Activated gamma-delta T cell treated with anti-CD3 and anti-CD28 coated beads, Interleukin-2, amount 50 U/mL, for 16 hours (primary cell): ENCODE measurements at places on chromosomes 3 and 15.

DNA sequence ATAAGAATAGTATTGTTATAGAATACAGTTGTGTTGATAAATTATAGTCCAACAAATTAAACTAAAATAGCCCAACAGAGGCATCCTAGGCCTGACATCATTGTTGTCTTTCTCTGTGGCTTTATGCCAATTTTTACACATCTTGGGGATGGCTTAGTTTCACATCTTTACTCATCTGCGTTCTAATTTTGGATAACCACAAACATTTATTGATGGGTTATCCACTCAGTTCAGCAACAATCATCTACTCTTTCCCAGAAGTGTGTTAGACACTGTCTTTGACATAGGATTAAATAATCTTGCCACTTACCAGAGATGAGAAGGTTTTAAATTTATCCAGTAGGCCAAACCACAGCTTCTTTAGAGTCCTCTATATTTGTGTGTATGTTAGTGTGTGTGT is 120.8 kb upstream of the PHLDB2 start:
- DNase-seq = no peak

DNA sequence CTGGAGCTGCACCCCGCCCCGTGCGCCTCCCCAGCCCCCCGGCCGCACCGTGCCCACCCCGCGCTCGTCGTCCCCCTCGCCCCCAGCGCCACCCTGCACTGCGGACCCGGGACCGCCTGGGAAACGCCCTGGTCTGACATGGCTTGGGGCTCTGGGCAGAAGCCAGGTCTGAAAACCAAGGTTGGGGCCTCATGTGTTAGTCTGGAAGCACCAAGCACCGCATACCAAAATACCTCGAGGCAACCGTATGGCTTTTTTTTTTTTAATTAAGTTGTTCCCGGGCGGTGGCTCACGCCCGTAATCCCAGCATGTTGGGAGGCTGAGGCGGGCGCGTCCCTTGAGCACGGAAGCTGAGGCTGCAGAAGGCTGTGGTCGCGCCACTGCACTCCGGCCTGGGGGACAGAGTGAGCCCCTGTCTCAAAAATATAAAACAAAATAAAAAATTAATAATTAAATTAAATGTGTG is 91.5 kb upstream of the CHD2 start:
- DNase-seq = no peak

DNA sequence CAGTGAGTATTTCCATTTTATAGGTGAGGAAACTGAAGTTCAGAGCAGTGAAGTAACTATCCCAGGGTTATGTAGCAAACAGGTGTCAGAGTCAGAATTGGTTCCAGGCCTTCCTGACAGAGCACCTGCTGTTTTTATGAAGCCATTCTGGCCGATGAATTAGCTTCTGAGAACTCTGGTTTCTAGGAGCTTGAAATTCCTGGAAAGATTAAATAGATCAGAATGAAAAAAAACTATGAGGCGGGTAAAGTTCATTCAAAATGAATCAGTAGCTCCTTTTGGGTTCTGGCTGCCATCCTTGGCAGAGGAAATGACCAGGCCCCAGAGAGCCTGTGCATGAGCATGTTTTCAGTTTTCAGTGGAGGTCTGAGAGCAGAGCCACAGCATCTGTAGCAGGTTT is 59.3 kb upstream of the CFAP161 start:
- no peak for DNase-seq

- no peak for DNase-seq
These were observed 23.4 kb upstream of the MAP4 start for GRCh38 chr3:48039487-48040190.

DNA sequence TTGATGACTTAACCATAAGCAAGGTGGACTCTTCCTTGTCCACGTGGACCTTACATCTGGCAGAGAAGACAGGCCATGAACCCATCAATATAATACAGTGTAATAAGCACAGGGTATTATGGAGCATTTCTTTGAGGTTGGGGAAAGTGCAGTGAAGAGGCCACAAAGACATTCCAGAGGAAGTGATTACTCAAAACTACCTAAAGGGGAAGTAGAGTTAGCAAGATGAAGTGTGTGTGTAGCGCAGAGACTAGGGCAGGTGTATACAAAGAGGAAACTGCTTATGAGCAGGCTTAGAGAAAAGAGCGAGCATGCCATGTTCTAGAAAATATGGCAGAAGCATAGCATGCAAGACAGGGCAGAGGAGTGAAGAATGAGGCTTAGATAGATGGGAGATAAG is 17.9 kb downstream of the CP start:
- no peak for DNase-seq

- no peak for DNase-seq
These were observed 325.0 kb downstream of the OTOL1 start for GRCh38 chr3:161821591-161821990.

- DNase-seq = no peak
These were observed 113.8 kb downstream of the ANP32A start for GRCh38 chr15:68706931-68707330.

GRCh38 chr3:160869825-160870224 is 113.8 kb downstream of the PPM1L start:
- DNase-seq = no peak

- no peak for DNase-seq
These were observed 31.8 kb upstream of the SFMBT1 start for GRCh38 chr3:53077476-53078220.

GRCh38 chr15:91919014-91919534 is 65.6 kb downstream of the SLCO3A1 start:
- no peak for DNase-seq

- no peak for DNase-seq
These were observed 17.8 kb downstream of the LMOD3 start for GRCh38 chr3:69104586-69104985.

- no peak for DNase-seq
These were observed 774 bp upstream of the TMCO5A start for GRCh38 chr15:37933666-37934065.

GRCh38 chr3:112405845-112406244 is 72.9 kb downstream of the CD200 start:
- no peak for DNase-seq

DNA sequence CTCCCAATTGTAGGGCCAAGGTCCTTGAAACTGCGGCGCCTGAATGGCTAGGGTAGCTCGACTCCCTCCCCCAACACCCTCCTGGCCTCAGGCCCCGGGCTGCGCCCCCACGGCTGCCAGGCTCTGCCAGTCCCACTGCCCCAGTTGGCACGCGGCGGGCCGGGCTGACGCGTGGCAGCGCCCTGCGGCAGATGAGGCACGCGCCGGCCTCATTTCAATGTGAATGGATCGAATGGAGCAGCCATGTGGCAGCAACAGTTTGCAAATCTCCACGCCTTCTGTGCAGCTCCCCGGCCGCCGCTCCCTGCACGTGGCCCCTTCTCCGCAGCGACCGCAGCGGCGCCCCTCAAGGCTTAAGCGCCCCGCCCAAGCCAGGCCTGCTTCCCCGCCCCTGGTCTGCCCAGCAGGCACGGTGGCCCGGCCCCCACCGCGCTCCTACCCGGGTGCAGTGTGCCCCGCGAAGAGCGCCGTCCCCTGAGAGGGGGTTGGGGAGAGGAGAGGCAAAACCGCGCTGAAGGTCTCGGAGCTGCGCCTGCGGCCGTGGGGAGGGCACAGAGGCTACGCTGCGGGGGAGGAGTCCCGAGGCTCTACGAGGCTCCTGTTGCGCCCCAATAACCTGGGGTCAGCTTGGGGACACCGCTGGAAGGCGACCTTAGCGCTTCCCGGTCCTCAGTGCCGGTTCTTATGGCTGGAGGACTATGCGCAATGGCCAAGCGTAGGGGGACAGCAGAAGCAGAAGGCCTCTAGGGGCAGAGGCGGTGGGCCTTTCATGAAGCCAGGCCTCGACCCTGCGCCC is 3.1 kb upstream of the DLL4 start:
- no peak for DNase-seq

DNA sequence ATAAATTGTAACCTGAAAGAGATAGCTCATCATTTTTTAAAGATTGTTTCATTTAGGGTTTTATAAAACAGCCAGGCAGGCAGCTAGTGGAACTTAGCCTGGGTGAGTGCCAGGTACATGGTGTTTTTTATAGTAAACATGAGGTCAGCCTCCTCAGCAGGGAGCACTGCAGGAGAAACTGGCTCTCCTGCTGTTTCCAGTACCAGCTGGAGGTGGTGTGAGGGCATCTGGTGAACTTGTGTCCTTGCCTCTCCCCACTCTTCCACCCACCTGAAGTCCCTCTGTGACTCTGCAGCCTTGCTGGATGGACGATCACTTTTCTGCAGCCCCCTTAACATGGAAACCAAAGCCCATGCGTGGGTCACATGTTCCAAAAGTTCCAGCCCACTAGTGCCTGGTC is 128.4 kb downstream of the FAM174B start:
- DNase-seq = no peak

- DNase-seq = no peak
These were observed 83.7 kb downstream of the ETV5 start for GRCh38 chr3:186025161-186025560.

- DNase-seq = no peak
These were observed 110.9 kb upstream of the THRB start for GRCh38 chr3:24605511-24606028.

GRCh38 chr3:193553586-193553985 is 1.1 kb downstream of the ATP13A4 start:
- DNase-seq = no peak

DNA sequence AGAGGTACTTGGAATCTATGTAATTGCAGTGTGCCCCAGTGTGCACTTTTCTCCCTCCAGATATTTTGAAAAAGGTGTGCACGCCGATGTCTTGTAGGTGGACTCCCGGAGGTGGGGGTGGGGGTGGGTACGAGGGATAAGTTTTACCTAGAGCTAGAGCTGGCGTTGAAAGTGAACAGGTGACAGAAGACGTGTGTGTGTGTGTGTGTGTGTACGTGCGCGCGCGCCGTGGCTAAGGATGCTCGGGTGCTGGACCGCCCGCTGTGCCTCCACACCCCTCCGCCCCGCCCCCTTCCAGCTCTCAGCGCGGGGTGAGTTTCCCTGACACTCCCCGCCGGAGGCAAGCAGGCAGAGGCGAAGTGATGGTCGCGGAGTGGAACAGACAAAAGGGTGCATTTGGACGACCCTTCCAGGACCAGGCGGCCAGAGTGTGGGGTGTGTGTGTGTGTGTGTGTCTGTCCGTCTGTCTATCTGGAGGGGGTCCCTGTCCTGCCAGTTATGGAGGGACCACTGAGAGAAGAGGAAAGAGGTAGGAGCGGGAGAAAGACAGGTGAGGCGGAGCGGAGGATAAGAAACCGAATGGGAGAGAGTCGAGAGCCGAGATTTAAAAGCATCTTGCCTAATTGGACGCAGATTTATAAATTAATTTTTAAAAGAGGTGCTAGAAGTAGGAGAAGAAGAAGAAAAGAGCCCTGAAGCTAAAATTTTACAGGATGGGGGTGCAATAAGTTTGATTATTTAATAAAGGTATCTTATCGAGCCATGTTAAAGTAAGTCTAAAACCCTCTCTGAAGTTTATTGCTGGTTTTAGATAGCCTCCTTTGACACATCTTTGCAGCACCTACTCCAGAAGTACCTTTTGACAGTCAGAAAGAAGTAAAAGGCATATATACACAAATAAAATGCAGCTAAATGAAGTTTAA is 335.8 kb upstream of the THRB start:
- no peak for DNase-seq

DNA sequence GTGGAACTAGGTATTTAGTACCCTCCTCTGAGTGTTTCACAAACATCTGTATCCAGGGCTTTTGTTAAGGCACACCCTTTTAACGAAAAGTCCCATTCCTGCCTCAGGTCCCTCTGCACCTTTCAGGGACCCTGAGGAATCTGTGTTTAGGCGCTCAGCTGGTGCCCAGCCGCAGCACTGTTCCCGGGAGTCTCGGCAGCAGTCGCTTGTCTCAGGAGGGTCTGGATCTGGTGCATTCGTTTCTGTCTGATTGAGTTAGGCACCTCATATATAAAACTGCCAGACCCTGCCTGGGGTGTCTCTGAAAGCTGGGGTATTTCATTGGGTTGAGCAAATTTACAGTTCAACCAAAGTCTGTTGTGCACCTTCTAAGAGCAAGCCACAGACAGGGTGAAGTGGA is 162.8 kb upstream of the TOPAZ1 start:
- no peak for DNase-seq
